ENCODE measurements at places on chromosomes 7 and 10.

DNA sequence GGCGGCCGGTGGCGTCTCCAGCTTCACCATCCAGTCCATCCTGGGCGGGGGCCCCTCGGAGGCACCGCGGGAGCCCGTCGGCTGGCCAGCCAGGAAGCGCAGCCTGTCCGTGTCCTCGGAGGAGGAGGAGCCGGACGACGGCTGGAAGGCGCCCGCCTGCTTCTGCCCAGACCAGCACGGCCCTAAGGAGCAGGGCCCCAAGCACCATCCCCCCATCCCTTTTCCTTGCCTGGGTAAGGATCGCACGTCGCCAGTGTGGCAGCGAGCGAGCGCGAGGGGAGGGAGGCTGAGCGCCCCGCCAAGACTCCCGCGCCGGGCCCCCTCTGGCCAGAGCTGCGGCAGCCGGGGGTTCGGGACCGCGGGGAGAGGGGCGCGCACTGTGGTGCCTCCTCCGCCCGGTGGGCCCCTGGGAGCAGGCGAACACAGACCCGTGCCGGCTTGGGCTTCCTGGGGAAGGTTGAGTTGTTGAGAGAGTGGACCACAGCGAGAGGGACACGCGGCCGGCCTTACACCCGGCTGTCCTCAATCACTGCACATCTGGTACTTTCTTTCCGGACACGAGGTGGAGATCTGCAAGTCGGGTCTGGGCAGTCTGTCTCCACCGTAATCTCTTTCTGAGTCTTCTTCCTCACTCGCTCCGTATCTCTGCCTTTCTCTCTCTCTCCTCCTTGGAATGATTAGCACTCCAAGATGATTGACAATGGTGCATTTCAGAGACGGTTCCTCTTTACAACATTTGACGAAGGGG lies 652 bp downstream of the HMX2 start:
- no peak for DNase-seq

GRCh38 chr7:3860932-3861331 lies 559.9 kb downstream of the SDK1 start:
- DNase-seq: no peak

DNA sequence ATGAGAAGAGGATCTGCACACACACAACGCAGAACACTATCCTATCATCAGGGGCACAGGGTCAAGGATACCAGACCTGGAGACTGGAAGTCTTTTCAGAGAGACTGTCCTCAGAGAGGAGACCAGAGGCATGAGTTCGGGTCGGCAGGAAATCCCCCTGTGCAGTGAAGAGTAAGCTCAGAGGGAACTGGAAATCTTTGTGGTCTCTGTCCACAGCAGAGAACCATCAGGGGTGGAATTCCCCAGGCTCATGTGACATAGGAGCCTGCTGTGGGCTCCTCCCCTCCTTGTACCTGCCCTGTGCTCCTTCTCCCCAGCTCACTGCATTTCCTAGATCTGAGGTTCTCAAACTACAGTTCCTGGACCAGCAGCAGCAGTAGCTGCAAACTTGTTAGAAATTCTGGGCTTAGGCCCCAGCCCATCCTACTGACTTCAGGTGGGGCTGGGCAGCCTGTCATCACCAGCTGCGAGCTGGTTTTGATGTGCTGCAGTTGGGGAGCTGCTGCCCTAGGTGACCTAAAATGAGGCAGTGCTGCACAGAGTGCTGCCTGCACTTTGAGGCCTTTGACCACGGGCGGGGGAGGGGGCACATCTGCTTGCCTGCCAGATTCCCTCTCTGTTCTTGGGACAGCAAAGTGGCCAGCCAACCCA lies 2.4 kb downstream of the ZMIZ2 start:
- no peak for DNase-seq

DNA sequence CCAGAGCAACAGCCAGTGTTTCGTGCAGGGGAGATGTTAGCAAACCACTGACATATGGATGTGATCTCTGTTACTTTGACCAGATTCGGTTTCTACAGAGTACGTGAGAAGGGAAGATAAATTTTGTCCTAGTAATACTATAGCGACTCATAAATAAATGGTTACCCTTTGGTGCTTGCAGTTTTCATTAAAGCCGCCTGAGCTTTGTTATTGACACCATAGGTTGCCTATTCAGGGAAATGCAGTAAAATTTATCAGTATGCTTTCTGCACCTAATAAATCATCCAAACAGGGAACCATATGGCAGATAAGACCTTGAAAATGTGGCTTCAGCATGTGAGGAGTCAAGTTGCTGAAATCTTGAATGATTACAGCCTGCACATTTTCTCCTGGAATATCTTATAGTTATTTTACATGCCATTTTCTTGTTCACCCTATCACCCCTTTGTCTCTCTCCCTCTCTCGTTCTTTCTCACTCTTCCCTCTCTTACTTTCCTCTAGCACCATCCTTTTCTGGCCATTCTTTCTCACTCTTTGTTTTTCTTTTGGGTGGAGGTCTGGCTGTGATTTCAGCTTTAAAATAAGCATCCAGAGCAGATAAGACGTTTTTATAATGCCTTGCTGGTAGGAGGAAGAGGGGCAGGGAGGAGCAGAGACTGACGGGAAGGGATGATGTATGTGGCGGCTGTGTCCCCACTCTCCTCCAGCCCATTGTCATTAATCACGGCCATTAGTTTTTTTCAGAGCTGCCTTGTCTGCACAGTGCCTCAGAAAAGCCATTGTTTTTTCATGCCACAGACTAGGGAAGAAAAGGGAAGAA lies 182.5 kb downstream of the LRMDA start:
- no peak for DNase-seq

GRCh38 chr10:116634126-116634975 lies 13.6 kb downstream of the PNLIPRP2 start:
- no peak for DNase-seq

GRCh38 chr7:98102170-98102569 lies 4.5 kb upstream of the LMTK2 start:
- no peak for DNase-seq

Measured in keratinocyte (primary cell).